ENCODE measurements at places on chromosomes 5 and 9. TPM values are rescaled to one million over a fixed set of nuclear protein-coding genes. Genes with fewer than 3 reads are reported as not detected.

Gene NREP
- total RNA-seq = 119 TPM

Gene TRIP13
- total RNA-seq = 6.1 TPM

Gene PHF24
- total RNA-seq = 0.40 TPM

Gene KCNMB1
- total RNA-seq = not detected

Gene DIMT1
- 26.3 TPM for total RNA-seq

Gene C5orf52
- total RNA-seq = not detected

Gene FOXD4L5
- not detected for total RNA-seq
